ENCODE measurements at places on chromosomes 12 and 14.

- no peaks in the 10 kb centered on the region for H3K27me3 ChIP-seq
- H3K27ac ChIP-seq, result no peak overlapping the region
- H3K4me3 ChIP-seq, result no peak overlapping the region
- no peaks in the 10 kb centered on the region for H3K4me1 ChIP-seq
Observed at GRCh38 chr12:69822201-69822860, 2.7 kb upstream of the MYRFL start.

DNA sequence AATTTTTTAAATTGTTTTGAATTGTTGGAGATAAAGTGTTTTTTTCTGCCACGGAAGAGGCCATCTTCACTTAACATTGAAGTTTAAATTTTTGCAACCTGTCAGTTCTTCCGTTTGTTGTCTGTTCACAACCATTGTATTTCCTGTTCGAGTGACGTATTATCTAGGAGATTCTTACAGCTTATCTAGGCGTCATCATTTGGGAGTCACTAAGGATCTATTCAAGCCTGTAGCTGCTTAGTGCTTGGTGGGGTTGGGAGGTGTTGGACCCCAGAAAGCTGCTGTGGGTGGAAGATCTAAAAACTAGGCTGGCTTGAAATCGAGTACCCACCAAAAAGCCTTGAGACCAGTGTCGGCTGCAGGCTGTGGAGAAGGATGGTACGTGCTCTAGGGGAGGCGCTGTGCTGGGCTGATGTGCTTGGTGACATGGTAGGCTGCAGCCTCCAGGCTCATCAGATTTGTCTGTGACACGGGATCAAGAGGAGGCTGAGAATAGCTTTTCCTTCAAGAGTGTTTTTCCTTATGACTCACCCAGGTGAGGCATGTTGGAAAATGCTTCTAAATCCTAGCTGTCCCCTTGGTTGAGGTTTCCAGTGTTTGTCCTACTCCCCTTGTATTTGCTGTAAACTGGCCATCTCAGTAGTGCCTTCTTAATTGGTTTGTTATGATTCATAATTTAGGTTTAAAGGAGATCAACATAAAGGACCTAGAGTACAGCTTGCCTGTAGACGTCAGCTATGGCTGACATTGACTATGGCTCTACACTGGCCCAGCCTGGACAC, 57.8 kb downstream of the ATG14 start:
- no peaks in the 10 kb centered on the region for H3K27me3 ChIP-seq
- peaks cover 2% of the 10 kb centered on the region for H3K36me3 ChIP-seq
- peak overlapping the region; percentile 16 for H3K4me3 ChIP-seq
- H3K4me1 ChIP-seq, result peaks cover 12% of the 10 kb centered on the region
- peak overlapping the region; percentile 77 for H3K27ac ChIP-seq

- H3K4me1 ChIP-seq, result no peaks in the 10 kb centered on the region
- no peak overlapping the region for H3K4me3 ChIP-seq
- H3K27ac ChIP-seq, result no peak overlapping the region
Observed at GRCh38 chr12:113727651-113728061, 238.5 kb downstream of the RBM19 start.

GRCh38 chr12:131103669-131104462, 150.2 kb downstream of the ADGRD1 start:
- DNase-seq, result no peak
- H3K36me3 ChIP-seq, result no peaks in the 10 kb centered on the region
- H3K4me3 ChIP-seq, result no peak overlapping the region
- H3K27me3 ChIP-seq, result peaks cover 47% of the 10 kb centered on the region
- H3K27ac ChIP-seq, result no peak overlapping the region

- H3K36me3 ChIP-seq, result no peaks in the 10 kb centered on the region
- no peak overlapping the region for H3K27ac ChIP-seq
- no peak overlapping the region for H3K4me3 ChIP-seq
- no peak for DNase-seq
- H3K4me1 ChIP-seq, result peaks cover 11% of the 10 kb centered on the region
- H3K27me3 ChIP-seq, result no peaks in the 10 kb centered on the region
Observed at GRCh38 chr14:92847749-92848148, 53.6 kb downstream of the GOLGA5 start.
